Activated naive CD8-positive, alpha-beta T cell treated with anti-CD3 and anti-CD28 coated beads for 36 hours (primary cell): ENCODE measurements at places on chromosomes 12 and 14. TPM values are rescaled to one million over a fixed set of nuclear protein-coding genes. Genes with fewer than 3 reads are reported as not detected.

GRCh38 chr14:100888789-100889315 lies 14.7 kb downstream of the RTL1 start:
- no peak for DNase-seq

- no peak for DNase-seq
These were observed 14.7 kb downstream of the P2RX4 start for GRCh38 chr12:121224591-121224990.

DNA sequence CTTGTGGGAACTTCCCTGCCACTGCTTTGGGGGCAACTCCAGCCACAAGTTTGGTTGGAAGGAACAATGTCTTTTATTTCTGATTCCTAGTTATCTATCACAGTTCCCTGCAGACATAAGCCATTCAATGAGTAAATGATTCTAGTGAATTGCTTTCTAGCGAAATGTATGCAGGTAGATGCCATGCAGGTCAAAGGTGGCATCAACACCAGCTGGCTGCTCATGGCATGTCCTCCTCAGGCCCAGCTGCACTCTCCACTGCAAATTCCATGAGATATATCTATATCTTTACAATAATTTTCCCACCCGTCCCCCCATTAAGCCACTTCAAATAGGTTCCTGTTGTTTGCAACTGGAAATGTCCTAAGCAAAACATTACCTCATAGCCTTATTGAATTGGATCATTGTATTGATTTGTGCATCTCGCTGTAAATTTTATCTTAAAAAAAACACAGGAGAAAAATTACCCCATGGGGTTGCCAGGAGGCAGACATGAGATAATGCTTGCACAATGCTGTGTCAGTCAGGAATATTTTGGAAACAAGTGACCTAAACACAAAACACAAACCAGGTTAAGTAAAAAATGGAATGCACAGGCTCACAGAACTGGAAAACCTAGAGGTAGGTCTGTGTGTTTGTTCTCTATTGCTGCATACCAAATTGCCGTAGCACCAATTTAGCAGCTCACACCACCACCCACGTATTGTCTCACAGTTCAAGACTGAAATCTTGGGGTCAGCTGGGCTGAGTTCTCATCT lies 32.8 kb upstream of the TXNRD1 start:
- DNase-seq = no peak

- no peak for DNase-seq
These were observed 36.5 kb downstream of the FBXO33 start for GRCh38 chr14:39395555-39396254.

B4GALNT1 gene
- 1.5 TPM for total RNA-seq

LMO3 gene
- total RNA-seq = not detected

DDN gene
- 1.4 TPM for total RNA-seq

DAO gene
- total RNA-seq = not detected

STRAP gene
- total RNA-seq = 184 TPM

PGF gene
- total RNA-seq = not detected
